ENCODE measurements at places on chromosomes 13 and 19.
A peak's percentile ranks its signal among the peaks of the same experiment; 100 is the strongest.

GRCh38 chr13:33349288-33349985 lies 63.9 kb upstream of the STARD13 start:
- no peak for DNase-seq

GRCh38 chr13:94332359-94333096 lies 147.0 kb downstream of the DCT start:
- no peak for DNase-seq

DNA sequence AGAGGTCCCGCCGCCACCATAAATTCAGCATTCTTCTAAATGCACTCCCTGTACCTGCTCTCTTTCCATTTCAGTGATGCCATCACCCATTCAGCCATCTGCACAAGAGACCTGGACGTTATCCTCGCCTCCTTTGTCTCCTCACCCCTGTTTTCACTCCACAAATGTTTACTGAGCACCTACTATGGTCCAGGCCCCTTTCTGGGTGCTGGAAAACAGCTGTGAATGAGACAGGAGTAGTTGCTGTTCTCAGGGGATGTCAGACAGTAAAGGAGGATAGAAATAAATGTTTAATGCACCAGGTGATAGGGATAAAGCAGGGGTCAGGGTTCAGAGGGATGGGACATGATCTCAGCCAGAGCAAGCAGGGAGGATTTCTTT lies 3.3 kb downstream of the AP1M1 start:
- no peak for DNase-seq

DNA sequence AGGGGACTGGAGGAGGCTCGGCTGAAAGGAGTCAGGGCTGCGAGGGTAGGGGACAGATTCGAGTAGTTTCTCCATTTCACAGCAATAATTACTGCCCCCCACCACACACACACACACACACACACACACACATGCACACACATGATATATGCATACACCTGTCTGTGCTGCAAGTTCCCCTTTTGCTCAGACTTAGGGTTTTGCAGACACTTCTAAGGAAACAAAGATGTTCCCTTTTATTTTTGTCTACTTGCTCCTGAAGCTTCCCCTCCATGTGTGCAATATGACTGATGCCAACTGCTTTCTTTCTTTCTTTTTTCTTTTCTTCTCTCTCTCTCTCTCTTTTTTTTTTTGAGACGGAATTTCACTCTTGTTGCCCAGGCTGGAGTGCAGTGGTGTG lies 13.4 kb downstream of the MBD3L2B start:
- no peak for DNase-seq

GRCh38 chr13:35136585-35136984 lies 194.5 kb downstream of the NBEA start:
- no peak for DNase-seq

GRCh38 chr19:52191951-52192350 lies 2.1 kb downstream of the PPP2R1A start:
- no peak for DNase-seq

DNA sequence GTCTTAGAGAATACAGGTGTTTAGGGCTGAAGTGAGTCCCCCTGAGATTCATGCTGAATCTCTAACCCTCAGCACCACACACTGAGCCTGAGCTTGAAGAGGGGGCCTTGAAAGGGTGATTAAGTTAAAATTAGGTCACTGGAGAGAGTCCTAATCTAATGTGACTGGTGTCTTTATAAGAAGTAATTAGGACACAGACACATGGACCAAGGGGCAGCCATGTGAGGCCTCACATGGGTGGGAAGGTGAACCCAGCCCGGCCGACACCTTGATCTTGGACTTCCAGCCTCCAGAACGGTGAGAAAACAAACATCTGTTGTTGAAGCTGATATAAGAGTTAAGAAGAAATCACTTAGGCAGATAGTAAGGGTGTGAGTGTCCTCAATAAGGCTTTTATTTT lies 7.1 kb upstream of the RAB20 start:
- no peak for DNase-seq

GRCh38 chr13:113186061-113186900 lies 22.2 kb downstream of the PCID2 start:
- DNase-seq, result peak; percentile 31

GRCh38 chr13:71149498-71150363 lies 717.3 kb downstream of the DACH1 start:
- no peak for DNase-seq

- no peak for DNase-seq
These were observed 121.5 kb upstream of the RNF113B start for GRCh38 chr13:98298599-98298998.

DNA sequence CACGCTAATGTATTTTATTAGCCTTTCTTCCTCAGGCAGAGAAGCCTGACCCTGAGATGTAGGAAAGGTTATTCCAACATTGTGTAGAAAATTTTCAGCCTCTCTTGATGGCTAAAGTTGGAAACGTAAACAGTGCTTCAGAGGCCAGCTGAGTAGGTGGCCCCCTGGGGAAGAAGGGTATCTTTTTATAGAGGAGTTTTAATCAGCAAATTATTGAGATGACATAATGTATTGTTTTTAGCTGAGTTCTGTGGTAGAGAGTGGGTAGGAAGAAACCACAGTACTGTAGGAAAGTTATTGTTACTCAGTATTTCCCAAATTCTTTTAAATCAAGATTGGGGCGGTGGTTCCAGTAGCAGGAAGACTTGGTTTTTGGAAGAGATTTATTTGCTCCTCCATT lies 268.8 kb downstream of the DLEU7 start:
- DNase-seq, result no peak

GRCh38 chr13:51348069-51348967 lies 8.8 kb downstream of the SERPINE3 start:
- DNase-seq, result no peak

DNA sequence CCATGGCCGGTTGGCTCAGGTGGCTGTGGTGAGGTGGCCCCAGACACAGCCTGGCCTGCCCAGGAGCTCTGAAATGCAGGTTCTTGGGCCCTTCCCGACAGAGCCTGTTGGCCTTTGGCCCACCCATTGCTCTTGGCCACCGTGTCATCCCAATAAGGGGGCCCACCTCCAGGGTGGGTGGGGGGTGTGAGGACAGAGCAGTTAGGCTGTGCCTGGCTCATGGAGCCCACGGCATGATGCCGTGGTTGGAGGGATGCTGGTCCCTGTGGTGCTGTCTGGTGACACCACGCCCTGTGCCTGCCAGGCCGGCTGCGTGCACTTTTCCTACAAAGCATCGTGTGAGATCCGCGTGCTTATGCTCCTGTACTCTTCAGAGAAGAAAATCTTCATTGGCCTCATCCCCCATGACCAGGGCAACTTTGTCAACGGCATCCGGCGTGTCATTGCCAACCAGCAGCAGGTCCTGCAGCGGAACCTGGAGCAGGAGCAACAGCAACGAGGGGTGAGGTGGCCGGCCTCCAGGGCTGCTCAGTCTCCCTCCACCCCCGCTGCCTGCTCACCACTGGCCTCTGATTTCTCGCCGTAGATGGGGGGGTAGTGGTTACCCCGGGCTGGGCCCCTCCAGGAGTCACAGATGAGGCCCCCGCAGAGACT lies 7.6 kb downstream of the PNKP start:
- DNase-seq, result no peak

DNA sequence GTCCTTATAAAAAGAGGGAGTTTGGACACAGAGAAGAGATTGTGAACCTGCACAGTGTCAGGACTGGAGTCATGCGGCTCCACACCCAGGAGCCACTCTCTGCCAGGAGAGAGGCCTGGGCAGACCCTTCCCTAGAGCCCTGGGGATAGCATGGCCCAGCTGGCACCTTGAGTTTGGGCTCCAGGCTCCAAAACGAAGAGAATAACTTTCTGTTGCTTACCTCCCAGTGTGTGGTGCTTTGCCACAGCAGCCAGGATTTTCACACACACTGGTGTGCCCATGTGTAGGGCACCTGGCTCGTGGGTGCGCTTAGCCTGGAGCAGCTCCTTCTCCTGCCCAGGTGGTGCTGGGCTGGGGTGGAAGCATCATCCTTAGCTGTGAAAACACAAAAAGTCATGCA lies 344.3 kb downstream of the TEX29 start:
- no peak for DNase-seq

DNA sequence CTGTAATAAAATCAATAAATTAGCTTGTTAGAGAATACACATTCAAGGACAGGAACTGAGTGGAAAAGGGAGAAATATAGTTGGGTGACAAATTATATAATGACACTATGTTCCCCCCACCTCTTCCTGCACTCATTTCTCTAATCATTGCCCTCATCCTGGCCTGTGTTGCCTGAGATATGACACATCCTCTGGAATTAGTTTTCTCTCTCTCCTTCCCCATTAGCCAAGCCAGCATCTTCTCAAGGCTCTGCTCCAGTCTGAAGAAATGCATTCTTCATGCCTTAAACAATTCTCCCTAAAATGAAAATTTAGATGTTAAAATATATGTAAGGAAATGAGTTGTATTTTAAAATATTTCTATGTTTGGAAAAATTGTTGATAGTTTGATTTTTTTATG lies 280.3 kb downstream of the POU4F1 start:
- no peak for DNase-seq

GRCh38 chr13:109738298-109738746 lies 48.1 kb downstream of the IRS2 start:
- peak; percentile 46 for DNase-seq

GRCh38 chr13:72804301-72804700 lies 22.4 kb downstream of the PIBF1 start:
- DNase-seq, result no peak

- no peak for DNase-seq
These were observed 1676.0 kb downstream of the SLITRK1 start for GRCh38 chr13:82206241-82206640.

DNA sequence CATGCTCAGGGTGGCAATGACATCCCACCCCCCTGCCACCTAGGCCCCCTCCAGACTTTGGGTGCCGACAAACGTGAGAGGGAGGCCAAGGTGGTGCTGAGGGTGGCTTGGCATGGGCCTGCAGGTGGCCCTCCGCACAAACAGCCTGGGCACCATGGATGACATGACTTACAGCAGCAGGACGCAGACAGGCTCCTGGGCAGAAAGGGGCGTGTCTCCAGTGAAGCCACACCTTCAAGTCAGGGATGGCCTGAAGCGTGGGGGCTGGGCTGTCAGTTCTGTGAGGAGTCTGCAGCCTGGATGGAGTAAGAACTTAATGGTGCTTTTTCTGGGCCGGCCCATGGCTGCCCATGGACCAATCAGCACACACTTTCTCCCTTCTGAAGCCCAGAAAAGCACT lies 25.3 kb downstream of the POMP start:
- DNase-seq, result no peak

GRCh38 chr19:47142779-47143178 lies 12.1 kb downstream of the SAE1 start:
- no peak for DNase-seq

DNA sequence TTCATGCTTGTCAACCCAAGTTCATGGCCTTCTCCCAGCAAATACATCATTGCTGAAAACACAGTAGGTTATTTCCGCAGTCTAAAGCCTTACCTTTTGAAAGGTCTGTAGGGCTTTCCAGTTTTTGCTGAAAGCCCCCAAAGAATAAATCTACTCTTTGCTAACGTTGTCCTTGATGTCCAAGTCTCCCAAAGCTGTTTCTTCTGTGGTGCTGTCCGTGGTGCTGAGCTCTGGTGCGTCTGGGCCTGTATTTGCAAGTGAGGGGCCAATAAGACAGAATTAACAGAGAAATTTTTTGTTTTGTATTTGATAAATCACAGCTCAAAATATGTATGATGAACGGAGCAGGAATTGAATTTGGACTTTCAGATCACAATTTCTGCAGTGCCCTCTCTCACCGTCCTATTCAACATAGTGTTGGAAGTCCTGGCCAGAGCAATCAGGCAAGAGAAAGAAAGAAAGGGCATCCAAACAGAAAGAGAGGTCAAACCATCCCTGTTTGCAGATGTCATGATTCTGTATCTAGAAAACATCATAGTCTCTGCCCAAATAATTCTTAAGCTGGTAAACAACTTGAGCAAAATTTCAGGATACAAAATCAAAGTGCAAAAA lies 9.8 kb upstream of the LGALS16 start:
- DNase-seq, result no peak

DNA sequence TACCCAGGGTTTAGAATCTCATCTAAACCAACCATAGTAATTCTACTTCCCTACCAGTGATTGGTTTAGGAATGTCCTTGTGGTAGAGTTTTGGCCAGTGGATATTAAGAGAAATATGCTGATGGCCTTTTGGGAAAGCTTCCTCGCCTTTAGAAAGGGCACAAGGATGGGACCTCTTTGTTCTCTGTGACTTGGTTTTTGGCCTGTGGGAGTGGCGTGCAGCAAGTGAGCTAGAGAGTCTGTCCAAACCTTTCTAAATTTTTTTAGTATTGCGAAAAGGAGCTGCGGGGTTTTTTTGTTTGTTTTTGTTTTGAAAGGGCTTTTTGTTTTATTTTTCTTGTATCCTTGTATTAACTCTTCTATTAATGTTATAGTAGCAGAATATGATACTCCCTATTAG lies 20.6 kb downstream of the USPL1 start:
- no peak for DNase-seq

- no peak for DNase-seq
These were observed 56.3 kb upstream of the GPR12 start for GRCh38 chr13:26816881-26817280.

GRCh38 chr13:91284335-91284734 lies 63.2 kb upstream of the MIR17HG start:
- DNase-seq, result no peak

DNA sequence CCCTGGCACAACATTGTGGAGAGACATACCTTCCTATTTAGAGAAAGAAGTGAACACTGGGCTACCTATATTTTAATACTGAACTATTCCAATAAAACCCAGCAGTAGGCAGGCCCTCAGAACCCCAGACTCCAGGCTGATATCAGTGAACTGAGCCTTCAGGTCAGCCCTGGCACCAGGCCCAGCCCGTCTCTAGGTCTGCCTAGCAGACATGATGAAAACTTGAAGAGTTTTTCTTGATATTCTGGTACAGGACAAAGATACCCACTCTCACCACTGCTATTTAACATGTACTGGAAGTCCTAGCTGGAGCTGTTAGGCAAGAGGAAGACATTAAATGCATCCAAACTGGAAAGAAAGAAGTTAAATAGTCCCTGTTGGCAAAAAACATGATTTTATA lies 396.6 kb upstream of the SPRY2 start:
- no peak for DNase-seq

DNA sequence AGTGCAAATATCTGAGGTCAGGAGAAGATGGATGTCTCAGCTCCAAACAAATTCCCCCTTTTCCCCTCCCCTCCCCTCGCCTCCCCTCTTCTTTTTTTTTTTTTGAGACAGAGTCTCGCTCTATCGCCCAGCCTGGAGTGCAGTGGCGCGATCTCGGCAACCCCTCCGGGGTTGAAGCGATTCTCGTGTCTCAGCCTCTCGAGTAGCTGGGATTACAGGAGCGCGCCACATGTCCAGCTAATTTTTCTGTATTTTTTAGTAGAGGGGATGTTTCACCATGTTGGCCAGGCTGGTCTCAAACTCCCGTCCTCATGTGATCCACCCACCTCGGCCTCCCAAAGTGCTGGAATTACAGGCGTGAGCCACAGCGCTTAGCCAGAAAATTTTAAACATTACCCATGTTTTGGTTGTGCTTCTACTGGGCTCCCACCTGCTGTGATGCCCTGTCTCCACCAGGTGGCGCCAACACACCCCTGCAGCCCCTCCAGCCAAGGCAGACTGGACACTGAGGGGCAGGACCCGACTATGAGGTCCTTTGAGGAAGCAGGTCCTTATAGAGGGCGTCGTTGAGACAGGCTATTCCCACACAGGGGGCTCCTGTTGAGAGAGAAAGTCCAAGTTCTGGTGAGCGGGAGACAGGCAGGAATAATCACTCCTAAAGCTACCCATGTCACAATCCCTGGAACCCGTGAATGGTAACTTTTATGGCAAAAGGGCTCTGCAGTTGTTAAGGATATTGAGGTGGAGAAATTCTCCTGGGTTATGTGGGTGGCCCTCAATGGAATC lies 6.3 kb downstream of the ERICH4 start:
- peak; percentile 65 for DNase-seq

Data from inflammatory macrophage treated with lipopolysaccharide for 4 hours (primary cell).